Right lobe of liver (tissue), 6 donors: ENCODE measurements at places on chromosomes 3 and 15. TPM values are rescaled to one million over a fixed set of nuclear protein-coding genes. Genes with fewer than 3 reads are reported as not detected.

GRCh38 chr3:4720316-4721075, 227.3 kb downstream of the ITPR1 start:
- DNase-seq = peak; percentile 65

GRCh38 chr3:52188556-52188955, 9.4 kb upstream of the ALAS1 start:
- DNase-seq = no peak

MORC1 gene
- total RNA-seq = 0.15 TPM

DNA sequence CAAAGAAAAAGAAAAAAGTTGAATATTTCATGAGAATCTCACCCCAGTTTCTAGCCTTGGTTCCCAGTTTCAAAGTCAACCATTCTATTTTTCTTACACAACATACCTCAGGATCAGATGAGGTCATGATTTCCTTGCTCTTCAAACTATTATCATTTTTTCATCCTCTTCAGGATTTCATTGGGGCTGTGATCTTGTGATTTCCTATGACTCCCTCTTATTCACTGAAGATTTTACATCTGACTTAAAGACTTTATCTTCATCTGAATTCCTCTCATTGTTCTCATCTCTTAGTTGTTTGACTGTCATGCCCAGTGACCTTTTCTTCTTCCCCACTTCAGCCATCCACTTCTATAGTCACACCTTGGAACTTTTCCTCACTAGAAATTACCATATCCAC, 3.1 kb upstream of the C3orf33 start:
- DNase-seq = no peak

DNA sequence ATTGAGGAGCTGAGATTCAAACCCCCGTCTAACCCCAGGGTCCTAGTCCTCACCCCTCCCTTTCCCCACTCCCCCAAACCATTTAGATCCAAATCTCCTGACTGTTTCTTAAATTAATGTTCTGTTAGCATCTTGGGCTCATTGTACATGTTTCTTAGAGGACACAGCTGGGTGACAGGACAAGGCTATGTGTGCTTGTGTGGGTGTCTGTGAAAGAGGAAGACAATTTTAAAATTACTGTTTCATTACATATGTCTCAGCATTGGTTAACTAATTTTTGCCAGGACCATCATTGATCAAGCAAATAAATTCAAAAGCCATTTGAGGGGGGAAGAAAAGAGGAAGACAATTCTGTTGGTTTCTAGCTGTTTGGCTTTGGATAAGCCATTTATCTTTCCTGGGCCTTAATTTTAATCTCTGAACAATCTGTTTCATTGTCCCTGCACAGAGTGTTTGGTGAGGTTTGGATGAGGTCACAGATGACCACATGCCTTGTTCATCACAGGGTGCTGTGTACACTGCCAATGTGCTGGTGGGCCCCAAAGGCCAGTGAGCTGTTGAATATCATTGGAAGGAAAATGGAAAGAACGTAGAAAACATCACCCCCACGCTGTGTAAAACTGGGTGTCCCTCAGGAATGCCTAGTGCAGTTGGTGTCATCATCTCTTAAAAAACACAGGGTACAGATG, 51.9 kb downstream of the RPLP1 start:
- DNase-seq = no peak

CLDN16 gene
- total RNA-seq = 0.37 TPM

DNA sequence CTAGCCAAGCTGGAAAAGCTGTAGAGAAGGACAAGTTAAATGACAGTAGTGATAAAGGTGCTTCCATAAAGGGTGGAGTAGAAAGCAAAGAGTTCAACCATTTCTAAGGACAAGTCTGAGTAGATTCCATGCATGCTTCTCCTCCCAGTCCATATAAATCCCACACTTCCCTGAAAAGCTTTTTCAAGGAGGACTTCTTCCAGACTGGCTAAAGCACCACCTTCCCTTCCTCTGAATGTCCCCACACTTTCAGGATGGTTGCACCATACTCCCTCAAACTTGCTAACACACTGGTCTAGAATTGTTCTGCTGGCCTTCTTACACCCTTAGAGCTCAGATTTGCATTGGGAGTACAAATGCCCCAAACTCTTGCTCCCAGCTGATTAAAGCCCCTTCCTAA, 40.9 kb downstream of the FBN1 start:
- DNase-seq = no peak

DNA sequence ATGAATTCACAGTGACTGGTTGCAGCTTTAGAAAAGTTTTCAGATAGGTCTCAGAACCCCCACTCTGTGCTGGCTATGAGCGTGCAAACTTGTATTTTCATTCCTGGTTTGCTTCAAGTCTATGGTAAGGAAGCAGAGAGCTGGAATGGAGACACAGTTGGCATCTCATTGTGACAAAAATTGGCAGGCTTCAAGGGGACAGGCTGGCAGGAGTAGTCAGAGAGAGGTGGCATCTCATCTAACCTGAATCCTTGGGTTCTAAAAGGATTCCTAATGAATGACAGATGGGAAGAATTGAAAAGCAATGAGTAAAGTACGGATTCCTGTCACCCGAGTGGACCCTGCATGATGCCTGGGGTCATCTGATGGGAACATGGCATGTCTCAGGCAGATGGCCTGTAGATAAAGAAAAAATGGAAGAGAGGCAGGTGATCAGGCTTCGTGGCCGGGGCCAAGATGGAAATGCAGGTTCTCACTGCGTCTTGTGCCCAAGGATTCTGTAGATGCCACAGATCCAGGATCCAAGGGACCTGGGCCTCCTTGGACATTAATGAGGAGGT, 89.4 kb upstream of the ABHD17C start:
- no peak for DNase-seq

DNA sequence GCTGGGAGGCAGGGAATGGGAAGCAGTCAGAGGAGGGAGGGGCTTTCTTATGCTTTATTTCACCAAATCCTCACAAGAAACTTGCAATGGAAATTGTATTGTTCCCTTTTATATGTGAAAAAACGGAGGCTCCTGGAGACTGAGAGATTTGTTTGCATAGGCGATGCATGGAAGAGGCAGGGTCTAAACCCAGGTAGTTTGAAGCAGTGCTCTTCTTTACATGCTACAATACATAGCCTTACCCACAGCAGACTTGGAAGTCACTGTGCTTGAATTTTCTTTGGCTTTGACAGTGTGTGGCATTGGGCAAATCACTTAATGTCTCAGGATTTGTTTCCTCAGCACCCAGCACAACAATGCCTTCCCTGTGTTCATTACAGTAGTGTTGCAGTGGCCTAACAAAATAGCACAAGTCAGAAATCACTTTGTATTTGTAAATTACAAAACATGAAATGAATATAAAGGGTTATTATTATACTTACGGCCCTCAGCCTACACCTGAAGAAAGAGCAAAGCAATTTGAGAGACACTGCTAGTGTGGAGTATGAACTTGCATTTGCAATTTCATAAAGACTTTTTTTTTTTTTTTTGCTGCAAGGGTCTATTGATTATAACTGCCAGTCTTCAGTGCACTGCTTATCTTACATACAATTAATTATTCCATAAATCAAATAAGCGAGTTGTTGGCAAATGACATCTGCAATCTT, 646.4 kb upstream of the KCNMB2 start:
- no peak for DNase-seq

DNA sequence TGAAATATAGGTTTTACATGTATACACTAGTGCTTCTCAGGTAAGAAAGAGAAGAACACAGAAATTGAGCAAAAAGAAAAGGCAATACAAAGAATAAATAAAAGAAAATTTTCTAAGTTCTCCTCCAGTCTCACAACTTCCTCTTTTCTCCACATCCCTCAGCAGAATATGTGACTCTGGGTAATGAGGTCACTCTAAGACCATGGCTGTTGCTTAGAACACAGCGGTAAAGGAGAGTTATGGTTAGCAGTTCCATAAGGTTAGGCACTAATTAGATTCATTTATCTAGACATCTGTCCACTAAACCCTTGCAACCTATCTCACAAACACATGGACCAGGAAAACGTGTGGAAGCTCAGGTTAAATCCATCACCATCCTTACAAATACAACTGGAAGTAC, 47.9 kb downstream of the IGSF11 start:
- DNase-seq = no peak

- no peak for DNase-seq
Measured at GRCh38 chr3:182527745-182528144, 265.6 kb upstream of the ATP11B start.

GRCh38 chr3:87207460-87207859, 19.6 kb upstream of the CHMP2B start:
- DNase-seq = no peak

SYNPR gene
- not detected for total RNA-seq

DNA sequence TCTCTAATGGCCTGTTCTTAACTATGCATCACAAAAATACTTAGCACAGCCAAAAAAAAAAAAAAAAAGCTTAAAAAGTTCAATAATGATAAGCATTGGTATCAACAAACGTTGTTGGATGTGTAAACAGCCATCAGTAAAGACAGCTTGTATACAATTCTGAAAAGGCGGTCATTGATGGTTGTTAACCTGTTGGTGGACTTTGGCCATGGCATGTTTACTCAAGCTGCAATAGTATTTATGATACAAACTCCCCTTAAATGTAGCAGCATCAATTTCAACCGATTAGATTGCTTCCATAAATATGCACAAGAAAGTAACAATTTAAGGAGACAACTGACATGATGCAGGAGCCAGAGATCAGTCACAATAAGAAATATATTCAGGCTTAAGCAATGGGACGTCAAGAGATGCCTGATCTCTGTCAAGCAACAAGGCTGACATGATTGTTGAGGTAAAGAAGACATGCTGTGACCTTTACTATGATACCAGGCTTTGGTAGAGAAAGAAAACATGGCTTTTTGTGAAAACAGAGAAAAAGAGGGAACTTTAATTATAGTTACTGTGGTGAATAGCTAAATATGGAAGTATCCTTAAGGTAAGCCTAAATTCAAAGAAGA, 14.2 kb upstream of the SLC7A14 start:
- no peak for DNase-seq

GRCh38 chr3:126082362-126083137, 1.4 kb downstream of the SLC41A3 start:
- no peak for DNase-seq

GRCh38 chr3:10981961-10982360, 10.6 kb upstream of the SLC6A1 start:
- no peak for DNase-seq

ATP13A4 gene
- 1.2 TPM for total RNA-seq

DNA sequence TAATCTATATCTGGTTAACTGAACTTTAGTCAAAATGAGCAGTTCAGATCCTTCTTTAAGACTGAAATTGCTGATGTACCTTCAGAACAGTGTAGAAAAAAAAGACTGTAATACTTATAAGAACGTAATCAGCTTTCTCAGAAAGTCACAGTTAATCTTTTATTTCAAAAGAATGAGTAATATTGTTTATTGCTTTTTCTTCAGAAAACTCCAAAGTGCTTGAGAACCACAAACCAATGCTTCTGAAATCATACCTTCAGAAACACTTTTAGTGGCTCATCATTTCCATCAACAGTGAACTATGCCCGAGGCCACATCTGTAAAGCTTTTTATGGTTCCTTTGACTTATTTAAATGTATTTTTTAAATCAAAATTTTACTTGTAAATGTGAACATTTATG, 33.3 kb upstream of the CLASP2 start:
- no peak for DNase-seq

DNA sequence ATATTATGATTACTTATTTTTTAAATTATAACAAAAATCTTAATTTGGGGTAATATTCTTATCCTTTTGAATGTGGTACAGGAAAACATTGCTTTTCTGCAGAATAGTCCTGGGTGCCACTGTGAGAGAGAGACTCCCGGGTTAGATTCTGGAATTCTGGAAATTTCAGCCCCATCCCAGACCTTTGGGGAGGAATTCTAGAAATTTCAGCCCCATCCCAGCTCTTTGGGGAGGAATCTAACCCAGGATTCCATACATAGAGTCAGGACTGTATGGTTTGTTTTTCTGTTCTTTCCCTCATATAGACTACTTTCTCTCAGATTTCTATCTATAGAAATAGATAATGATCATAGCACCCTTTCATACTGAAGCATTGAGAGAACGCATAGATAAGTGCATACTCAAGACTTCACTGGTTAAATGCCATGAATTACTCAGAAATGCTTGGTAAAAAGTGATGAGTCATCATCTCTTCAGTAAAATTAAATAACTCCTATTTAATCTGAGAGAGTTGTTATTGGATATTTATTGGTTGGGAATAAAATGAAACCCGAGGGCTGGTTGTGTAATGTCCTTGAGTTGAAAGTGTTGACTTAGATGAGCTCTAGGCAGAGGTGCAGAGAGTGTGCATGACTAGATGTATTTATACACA, 8.3 kb downstream of the EIF2AK4 start:
- no peak for DNase-seq

DNA sequence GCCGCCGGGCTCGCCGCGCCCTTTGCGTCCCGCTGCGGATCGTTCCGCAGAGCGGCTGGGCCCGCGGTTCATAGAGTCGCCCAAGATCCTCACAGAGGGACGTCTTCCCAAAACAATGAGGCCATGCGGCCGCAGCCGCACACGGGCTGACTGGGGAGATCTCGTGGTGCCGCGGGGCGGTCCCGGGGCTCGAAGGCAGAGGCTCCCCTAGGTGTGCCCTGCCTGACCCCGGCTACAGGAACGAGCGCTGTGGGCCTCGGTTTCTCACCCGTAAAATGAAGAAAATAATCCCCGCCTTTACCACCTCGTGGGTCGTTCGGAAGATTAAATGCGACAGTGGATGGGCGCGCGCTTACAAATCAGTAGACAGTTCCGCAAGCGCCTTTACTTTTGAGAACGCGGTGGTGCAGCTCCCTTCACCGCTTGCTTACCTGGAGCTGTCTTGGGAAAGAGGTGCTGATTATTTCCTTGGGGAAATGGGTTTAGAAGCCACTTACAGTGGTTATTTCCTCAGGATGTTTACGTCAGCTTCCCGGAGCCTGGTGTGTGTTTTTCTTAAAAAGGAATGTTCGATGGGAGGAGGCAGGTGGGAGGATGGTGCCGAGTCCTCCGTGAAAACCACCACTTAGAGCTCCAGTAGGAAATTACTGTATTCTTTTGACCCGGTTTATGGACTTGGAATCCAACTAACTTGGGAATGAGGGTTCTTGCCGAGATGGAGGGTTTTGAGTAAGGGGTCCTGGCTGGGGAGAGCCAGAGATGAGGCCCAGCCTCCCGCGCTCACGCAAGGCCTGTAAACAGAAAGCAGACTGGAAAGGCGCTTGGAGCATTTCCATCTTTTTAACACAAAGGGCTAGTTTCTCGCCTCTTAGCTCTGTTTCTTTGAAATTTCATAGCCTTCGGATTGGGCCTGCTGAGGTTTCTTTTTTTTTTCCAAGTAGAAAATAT, 1.9 kb upstream of the MEX3B start:
- DNase-seq = no peak
